ENCODE measurements at places on chromosomes 16 and 17.

DNA sequence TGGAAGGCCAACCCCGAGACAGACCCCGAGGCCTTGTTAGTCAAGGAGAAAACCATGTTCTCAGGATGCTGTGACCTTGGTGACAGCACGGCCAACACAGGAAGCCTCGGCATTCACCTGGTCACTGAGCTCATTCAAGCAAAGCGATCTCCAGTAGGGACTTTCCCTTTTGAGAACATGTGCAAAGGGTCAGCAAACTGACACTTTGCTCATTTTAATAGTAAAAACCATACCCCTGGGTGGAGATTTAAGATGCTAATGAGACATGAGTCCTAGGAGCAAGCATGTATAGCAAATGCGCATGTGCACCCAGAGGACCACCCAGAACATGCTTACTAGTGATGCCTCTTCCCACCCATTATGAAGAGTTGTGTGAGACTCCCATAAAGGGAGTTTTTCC is 5.7 kb upstream of the SULT1A2 start:
- no peak for DNase-seq

DNA sequence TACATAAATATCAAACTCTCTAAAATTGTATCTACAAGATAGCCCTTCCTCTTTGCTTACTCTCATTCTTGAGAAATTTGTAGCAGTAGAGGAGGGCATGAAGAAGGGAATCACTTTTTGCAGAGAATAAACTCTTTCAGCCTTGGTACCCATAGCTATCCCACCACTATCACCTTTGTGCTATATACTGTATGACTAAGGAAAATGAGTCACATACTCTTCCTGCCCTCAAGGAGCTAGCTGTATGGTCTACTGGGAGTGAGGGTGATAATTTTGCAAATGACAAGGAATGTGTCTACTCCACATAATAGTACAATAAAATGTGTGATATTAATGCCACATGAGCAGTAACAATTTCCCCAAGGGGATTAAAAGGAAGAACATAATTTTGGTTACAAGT is 184.6 kb upstream of the WSB1 start:
- no peak for DNase-seq

GRCh38 chr16:10501016-10501607 is 79.3 kb downstream of the EMP2 start:
- no peak for DNase-seq

DNA sequence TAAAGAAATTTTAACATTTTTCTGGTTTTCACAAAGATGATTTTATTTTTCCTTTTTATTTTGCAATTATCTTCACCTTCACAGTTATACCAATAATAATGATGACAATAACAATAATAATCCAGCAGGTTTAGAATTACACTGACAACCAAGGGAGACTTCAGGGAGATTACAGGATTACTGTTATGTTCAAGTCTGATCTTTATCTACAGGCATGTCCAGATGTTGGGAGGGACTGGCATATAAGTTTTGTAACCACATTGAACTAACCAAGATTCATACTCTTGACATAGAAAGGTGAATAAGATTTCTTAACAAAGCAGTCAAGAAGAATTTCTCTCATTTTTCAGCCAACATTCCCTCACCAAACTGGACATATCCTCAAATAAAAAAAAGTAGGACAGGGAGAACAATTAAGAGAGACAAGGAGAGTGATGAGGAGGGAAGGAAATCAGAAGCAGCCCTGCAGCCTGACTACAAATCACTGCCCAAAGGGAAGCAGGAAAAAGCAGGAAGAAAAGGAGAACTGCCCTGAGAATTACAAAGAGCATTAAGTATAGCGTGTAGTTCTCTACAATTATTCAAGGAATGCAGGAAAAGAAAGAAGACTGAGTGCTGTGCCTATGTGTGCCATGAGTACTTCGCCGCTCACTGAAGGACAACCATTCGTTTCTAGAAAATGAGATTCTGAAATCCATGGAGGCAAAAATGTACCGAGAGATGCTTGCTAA is 155.7 kb upstream of the C17orf78 start:
- DNase-seq = no peak

GRCh38 chr17:67478401-67479041 is 101.4 kb downstream of the PITPNC1 start:
- DNase-seq = no peak

GRCh38 chr17:81397314-81398175 is 2.3 kb downstream of the BAHCC1 start:
- no peak for DNase-seq
